Activated CD4-positive, alpha-beta T cell treated with anti-CD3 and anti-CD28 coated beads, Interleukin-2, Interleukin-4, amounts not matched to agents 100 ng/mL and 50 ng/mL, durations not matched to agents 16 hours and 8 hours (primary cell): ENCODE measurements at places on chromosomes 13 and 19.
A peak's percentile ranks its signal among the peaks of the same experiment; 100 is the strongest.

DNA sequence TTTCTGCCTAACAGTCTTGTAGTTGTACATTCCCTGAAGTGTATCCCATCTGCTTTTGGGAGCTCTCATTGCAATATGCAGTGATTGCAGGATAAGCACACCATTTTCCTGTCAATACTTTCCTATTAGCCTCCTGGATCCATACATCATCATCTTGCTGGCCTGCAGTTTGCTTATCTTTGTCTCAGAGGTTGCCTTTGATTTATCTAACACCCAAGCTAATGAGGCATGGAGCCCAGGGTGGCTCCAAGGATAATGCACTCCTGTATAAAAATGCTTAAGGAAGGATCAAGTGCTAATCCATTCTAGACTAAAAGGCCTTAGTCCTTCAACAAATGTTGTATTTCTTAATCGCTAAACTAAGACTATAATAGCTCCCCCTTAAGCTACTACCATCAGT lies 161.6 kb upstream of the OBI1 start:
- no peak for DNase-seq

- no peak for DNase-seq
These were observed 104.6 kb upstream of the RAP2A start for GRCh38 chr13:97329331-97329730.

DNA sequence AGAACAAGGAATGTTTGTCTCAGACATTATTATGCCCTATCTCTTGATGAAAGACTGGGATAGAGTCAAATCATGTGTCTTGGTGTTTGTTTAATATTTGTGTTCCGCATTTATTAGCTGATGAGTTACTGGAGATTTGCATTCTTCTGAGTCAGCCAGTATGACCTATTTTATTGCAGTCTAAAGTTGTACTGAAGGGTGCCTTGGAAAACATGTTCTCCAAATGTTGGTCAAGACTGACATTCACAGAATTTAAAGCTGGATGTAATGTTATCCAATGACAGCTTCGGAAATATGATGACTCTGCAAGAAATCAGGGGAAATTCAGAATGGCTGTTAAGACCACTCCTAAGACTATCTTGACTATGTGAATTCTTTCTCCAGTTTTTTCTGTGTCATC lies 134.0 kb downstream of the KCNRG start:
- DNase-seq = no peak

DNA sequence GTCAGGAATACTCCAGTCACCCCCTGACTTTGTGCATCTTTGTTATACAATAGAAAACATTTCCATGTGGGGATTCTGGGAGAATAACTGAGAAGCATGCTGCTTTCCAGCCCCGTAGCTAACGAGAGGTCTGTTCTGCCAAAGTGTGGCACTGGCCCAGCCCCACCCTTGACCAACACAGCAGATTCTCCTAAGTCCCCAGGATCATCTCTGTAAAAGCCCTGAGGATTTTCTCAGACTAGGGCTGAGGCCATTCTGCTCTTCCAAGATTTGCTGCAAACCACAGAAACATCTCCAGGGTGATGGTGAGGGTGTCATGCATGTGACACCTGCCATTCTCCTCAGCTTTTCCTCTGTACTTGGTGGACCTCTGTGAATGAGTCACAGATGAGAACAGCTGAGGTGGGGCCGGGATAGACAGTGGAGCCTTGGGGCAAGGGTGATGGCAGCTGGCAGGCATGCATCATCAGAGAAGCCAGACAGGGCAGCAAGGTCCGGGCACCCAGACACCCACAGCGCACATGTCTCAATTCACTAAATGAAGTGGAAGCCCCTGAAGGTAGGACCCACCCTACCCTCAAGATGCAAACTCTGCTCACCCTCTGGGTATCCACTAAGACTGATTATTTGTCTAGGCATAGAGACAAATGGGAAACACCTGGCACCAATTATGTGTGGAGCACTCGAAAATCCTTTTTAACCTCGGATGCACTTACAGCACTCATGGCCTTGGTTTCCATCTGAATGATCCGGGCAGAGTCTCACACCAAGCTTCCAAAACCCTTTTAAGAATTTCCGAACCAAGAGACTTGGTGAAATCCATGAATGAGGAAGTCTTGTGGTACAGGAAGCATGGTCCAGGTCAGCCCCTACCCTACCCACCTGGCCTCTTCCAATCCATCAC lies 20.1 kb upstream of the DOCK9 start:
- DNase-seq = peak; percentile 12

DNA sequence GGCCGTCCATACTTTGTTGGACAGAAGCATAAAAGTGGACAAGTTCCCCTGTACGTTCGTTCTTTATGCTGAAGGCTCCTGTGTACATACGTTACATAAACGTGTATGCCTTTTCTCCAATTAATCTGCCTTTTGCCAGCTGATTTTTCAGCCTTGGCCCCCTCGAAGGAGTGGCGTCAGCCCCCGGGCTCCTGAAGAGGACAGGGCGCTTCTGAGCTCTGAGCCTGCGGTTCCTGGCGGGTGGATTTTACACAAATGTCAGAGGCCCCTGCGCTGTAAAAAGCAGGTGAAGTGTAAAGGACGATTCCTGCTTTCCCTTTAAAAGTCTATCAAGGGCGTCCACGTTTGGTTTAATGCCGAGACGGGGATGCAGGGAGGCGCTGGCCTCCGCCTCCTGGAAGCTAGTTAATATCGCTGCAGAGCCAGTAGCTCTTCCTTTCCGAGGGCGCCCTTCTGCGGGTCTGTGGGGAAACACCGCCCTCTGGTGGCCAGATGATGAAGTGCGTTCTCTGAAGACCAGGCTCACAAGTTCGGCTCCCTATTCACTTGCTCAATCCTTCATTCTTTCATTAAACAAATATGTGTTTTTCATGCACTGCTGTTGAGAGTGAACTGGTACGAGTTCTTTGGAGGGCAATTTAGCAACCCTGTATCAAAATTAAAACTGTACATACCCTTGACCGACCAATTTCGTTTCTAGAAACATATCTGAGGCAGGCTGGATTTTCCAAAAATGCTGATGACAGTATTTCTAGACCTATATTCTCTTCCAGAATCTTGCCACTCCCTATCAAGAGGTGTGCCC lies 62.0 kb downstream of the GPR12 start:
- peak; percentile 74 for DNase-seq

DNA sequence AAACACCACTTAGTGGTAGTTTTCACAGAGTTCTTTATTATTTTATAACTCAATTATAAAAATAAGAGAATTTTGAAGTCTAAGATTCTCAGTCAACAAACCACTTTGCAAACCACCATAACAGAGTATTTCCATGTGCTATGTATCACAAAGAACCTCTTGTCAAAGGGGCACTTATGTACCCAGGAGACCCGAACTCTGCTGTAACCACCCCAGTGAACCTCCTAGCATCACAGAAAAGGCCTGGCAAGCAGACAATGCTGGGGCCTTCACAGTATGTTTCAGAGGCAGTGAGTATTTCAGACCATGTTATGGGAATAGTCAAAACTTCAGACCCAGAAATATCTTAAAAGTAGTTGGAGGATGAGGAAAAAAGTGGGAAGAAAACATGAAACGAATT lies 714.1 kb downstream of the EFNB2 start:
- DNase-seq = no peak

GRCh38 chr13:41700790-41701310 lies 243.5 kb downstream of the RGCC start:
- no peak for DNase-seq

- DNase-seq = no peak
These were observed 699 bp downstream of the MEGF8 start for GRCh38 chr19:42325896-42326771.

DNA sequence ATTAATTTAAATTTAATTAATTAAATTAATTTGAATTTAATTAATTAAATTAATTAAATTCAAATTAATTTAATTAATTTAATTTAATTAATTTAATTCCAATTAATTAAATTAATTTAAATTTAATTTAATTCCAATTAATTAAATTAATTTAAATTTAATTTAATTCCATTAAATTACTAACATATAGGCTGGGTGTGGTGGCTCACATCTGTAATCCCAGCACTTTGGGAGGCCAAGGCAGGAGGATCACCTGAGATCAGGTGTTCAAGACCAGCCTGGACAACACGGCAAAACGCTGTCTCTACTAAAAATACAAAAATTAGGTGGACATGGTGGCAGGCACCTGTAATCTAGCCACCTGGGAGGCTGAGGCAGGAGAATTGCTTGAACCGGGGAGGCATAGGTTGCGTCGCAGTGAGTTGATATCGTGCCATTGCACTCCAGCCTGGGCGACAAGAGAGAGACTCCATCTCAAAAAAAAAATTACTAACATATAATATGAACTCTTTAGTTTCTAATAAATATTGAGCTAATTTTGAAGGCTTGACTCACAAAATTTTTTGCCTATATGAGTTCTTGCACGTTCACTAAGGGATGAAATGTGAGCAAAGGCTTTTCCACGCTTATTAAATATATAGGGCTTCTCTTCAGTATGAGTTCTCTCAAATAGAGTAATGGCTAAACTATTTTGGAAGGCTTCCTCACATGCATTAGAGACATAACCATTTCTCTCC lies 9.0 kb upstream of the USP29 start:
- DNase-seq = no peak

- DNase-seq = no peak
These were observed 1560.7 kb downstream of the UQCRFS1 start for GRCh38 chr19:27652281-27652680.

DNA sequence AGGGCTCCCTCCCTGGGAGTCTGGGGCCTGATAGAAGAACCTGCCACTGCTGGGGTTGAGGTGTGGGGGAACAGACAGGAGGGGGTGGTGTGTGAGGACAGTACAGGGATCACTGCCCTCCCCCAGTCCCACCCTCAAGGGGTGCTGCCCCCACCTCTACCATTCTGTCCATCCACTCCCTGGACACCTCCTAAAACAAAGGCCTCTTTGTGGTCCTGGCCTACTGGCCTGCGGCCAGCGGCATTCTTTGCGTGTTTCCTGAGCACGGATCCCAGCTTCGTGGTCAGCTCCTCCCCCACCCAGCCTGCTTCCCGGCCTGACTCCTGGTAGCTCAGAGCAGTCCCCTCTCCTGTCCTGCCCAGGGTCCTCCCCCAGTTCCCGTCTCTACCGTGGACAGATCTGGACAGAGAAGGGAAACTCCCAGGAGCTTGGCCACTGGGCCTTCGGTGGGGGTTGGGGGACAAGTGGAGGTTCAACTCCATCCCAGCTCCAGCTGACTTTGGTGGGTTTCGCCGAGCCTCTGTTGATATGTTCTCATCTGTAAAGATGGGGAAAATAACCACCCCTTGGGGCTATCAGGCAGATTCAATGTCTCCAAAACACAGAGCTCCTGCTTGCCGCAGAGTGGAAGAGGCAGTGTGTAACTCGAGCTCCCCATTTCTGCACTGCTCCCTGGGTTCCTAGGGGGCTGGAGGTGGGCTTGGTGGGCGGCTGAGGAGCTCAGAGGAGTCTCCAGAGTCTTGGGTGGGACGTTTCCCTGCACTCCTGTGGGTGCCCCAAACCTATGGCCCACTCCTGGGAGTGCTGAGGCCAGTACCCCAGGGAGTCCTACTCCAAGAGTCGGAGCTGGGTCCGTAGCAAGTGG lies 48.7 kb downstream of the LYL1 start:
- no peak for DNase-seq

- no peak for DNase-seq
These were observed 133.7 kb downstream of the GGACT start for GRCh38 chr13:100454876-100455275.
